ENCODE measurements at places on chromosomes 16 and 17. TPM values are rescaled to one million over a fixed set of nuclear protein-coding genes. Genes with fewer than 3 reads are reported as not detected.

The NUDT7 gene
- total RNA-seq: 3.9 TPM

The PDF gene
- 4.5 TPM for total RNA-seq

The ABCA8 gene
- 1.8 TPM for total RNA-seq

The KRTAP1-5 gene
- 34.8 TPM for total RNA-seq

The MYH1 gene
- not detected for total RNA-seq

The SPNS2 gene
- not detected for total RNA-seq

The KCTD19 gene
- under 0.01 TPM for total RNA-seq

The CPD gene
- total RNA-seq: 78.0 TPM

The TSR3 gene
- total RNA-seq: 46.4 TPM

The SYCE1L gene
- not detected for total RNA-seq

The ADAMTS18 gene
- total RNA-seq: not detected

The ST6GALNAC1 gene
- total RNA-seq: not detected

The SLC9A5 gene
- total RNA-seq: 1.8 TPM

The PRSS36 gene
- total RNA-seq: 0.18 TPM

The SLX1B gene
- total RNA-seq: 8.3 TPM

The MMP15 gene
- total RNA-seq: 0.18 TPM

The SMTNL2 gene
- total RNA-seq: not detected

The KRT31 gene
- total RNA-seq: not detected

The SLC25A39 gene
- total RNA-seq: 49.2 TPM

All from IMR-90 (cell line).